T1000 (cell line): ENCODE measurements at places on chromosomes 3 and 15.

GRCh38 chr3:69691860-69692259, 47.4 kb upstream of the MITF start:
- DNase-seq: no peak

GRCh38 chr3:31247850-31248562, 284.7 kb upstream of the STT3B start:
- no peak for DNase-seq

GRCh38 chr3:140871022-140871421, 70.6 kb upstream of the SLC25A36 start:
- DNase-seq: no peak

- no peak for DNase-seq
These were observed 82.7 kb downstream of the CD47 start for GRCh38 chr3:108008106-108008505.

DNA sequence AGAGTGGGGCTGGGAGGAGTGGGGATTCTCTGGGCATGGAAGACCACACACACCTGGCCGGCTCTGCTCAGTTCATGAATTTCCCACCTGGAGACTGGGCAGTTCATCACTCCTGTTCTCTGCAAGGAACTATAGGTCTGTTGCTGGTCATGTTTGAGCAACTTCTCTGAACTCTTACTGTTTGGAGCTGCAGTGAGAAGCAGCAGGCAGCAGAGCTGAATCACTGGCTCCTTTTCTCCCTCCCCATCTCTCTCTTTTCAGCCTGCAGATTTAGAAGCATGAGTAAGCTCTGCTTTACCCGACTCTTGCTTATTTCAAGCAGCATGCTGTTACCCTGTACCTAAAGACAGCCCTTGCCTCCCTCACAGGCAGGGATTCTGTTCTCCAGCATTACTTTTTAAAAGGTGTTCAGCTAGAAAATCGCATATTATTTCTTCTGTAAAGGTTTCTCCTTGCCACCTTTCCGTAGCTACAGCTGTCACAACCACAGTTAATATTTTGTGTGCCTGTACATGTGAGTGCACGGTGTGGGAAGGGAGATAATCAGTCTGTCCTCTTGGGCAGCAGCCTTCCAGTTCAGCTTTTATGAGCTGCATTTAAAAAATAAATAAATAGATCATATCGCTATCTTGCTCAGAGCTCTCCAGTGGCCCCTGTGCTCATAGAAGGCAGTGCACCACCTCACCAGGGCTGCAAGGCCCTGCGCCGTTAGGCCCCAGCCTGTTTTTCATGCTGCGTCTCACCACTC, 131.6 kb downstream of the CHCHD6 start:
- no peak for DNase-seq
